ENCODE measurements at places on chromosomes 12 and 14.

DNA sequence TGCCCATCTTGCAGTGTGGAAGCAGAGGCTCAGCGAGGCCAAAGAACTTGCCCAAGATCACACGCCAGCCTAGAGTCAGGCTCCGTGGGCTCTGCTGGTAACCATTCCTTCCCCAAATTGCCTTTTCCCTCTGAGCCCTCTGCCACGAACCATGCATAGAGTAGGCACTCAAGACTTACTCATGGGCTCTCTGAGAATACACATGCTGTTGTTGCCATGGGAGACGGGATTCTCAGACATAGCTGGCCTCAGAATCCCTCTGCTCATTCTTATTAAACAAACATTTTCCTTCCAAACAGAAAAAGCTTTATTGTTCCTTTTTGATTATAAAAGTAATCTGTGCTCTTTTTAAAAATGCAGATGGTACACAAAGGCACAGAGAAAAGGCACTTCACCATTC is 52.5 kb upstream of the WSCD2 start:
- no peak for DNase-seq

DNA sequence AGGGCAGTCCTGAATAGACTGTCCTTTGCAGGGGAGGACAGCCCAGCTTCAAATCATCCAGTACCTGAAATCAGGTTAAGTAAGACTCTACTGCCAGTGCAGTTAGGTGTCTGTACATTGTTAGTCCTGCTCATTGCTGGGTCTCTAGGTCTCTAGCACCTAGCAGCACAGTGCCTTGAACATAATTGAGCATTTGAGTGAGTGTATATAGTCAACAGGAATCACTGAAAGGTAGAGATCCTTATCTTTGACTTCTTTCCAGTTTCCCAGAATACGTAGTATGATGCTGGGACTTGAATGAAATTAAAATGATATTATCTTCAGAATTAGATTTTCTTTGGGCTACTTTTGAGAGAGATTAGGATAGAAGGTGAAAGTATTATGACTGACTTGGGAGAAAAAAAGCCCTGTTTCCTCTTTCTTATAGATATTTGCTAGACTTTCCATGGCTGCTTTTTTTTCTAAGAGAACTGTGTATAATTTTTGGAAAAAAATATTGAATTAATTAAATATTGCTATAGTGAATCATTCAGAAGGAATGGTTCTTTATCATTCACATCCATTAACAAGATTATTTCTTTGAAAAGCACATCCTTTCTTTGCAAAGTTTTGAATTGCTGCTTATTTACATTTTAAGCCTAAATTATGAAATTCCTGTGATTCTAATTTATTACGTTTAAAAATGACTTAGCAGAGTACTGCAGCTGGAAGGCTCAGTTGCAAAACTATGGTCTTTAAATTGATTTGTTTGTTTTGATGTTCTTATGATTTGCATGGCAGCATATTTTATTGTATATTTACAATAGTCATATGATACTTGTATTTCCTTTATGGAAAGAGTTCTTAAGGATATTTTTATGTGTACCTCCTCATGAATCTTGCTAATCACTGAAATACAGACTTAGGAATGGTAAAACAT is 51.6 kb downstream of the PPP4R4 start:
- no peak for DNase-seq

GRCh38 chr12:67792185-67792584 is 143.6 kb downstream of the DYRK2 start:
- DNase-seq, result no peak

DNA sequence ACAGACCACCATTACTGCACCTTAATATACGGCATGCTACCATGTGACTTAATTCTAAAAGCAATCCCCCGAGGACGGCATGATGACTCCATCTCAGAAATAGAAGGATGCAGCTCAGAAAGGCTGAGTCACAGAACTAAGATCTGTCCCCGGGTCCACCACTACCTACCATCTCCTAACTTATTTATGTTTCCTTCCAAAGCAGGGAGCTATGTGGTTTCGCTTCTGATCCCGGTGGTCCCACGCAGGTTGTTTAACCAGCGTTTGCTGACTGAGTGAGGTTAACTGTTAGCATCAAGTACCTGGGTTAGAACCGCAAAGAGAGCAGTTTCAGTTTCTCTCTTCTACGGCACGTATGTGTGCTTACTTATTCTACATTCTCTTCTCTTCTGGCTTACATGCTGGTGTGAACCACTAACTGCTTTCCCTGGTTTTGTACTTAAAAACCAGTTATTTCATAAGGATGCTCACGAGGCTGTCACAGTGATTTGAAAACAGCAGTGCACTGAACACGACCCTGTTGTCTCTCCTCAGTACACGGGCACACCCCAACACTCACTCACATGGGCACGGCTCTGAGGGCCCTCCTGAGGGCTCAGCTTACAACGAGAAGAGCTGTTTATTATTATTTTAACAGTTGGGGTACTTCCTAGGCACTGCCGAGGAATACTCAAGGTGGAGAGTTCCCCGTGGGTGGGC is 66.7 kb downstream of the CCDC88C start:
- DNase-seq, result no peak

GRCh38 chr14:63996016-63996415 is 143.2 kb downstream of the SYNE2 start:
- DNase-seq, result no peak

- peak; percentile 55 for DNase-seq
These were observed at the start of gene CCND2 for GRCh38 chr12:4273652-4274395. CCND2 (plus strand) TSS chr12:4273762; CDS start chr12:4274041, 279 bp downstream.

DNA sequence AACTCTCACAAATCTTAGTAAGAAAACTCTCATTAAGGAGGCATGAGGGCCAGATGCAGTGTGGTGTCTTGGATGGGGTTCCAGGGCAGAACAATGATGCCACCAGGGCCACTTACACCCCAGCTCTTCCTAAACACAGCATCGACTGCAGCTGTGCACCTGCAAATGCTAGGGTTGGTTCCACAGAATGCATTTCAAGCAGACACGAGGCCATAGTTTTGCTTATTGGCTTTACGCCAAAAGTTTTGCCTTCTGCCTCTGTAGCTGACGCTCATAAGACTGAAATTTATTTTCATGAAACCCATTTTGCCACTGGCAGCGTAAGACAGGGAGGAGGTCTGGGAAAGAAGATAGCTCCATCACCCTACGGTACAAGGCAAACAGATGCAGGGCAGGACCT is 179.0 kb downstream of the RIMBP2 start:
- DNase-seq, result peak; percentile 29

DNA sequence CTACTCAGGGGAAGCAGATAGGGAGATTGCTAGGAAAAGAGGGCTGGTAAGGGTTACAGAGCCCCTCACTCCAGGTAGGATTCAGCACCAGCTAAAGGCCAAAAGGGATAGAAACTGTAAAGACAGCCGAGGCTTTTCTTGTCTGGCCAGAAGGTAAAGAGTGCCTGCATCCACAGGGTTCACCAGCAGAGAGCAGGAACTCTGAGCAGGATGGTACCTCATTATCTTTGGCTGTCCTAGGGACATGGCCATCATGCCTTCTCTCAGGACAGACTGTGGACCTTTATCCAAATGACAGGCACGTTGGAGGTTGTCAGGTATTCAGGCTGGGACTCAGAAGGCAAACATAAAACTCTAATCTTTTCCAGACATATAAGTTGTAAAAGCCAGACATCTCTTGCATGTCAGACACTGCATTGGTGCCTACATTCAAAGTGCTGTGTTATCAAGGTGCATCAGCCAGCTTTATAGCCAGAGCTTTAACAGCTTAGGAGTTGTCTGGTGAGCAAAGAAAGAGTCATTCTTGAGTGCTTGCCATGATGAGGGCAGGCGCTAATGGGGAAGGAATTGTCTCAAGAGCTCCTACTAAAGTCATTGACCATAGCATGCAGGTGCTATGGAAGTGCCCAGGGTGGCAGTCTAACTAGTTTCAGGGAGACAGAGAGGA is 89.5 kb downstream of the PELI2 start:
- no peak for DNase-seq

GRCh38 chr12:51430196-51430895 is 5.7 kb downstream of the SLC4A8 start:
- DNase-seq, result no peak

DNA sequence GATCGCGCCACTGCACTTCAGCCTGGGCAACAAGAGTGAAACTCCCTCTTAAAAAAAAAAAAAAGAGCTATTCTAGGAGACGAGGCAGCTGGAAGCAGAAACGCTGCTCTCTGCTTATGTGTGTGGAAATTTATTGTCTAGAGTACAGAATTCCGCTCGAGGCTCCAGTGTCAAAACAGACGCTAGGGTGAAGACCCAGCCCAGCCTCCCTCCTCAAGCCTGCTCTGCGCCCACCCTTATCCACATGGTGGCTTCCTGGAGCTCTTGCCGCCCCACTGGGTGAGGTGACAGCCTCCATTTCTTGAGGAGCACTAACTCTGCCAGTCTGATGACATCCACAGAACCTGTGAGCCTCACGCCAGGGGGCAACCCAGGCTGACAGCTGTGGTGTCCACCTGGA is 49.5 kb upstream of the DLK1 start:
- DNase-seq, result no peak

GRCh38 chr12:78864870-78865463 is 393 bp downstream of the SYT1 start:
- DNase-seq, result no peak

DNA sequence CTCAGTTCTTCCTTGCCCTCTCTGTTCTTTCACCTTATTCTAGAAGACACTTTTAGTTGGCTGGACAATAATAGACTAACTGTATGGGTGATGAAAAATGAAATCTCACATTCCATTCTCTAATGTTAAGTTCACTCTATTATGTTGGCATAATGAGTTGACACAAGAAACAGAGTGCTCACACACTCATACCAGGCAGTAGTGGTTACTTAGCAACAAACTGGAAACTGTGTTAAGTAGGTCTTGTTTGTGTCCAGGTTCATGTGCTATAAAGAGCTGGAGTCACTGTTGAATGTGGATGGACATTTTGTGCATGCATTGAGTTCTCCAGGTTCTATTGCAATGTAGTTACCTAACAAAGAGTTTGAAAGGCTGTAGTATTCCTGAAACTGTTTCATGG is 16.9 kb upstream of the PPP4R4 start:
- no peak for DNase-seq

DNA sequence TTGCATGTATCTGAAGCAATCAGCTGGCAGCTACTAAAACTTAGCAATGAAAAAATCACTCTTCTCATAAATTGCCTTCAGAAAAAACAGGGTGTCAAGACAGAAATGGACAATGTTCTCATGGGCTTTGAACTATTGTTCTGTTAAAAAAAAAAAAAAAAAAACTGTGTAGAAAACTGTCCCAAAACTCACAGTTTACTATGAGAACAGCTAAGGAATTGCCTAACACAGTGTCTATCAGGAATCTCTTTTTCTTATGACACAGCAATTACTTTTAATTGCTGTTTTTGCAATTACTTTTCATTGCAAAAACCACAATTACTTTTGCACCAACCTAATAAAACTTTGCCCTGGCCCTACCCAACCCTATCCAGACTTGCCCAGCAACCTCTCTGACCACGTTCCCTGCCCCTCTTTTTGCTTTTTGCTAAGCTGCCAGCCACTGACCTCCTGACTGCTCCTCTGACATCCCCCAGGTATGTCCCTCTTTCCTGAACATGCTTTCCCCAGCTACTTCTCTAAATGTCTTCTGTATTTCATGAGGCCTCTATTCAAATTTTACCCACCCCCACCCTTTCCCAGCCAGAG is 68.0 kb upstream of the SLCO1C1 start:
- no peak for DNase-seq

DNA sequence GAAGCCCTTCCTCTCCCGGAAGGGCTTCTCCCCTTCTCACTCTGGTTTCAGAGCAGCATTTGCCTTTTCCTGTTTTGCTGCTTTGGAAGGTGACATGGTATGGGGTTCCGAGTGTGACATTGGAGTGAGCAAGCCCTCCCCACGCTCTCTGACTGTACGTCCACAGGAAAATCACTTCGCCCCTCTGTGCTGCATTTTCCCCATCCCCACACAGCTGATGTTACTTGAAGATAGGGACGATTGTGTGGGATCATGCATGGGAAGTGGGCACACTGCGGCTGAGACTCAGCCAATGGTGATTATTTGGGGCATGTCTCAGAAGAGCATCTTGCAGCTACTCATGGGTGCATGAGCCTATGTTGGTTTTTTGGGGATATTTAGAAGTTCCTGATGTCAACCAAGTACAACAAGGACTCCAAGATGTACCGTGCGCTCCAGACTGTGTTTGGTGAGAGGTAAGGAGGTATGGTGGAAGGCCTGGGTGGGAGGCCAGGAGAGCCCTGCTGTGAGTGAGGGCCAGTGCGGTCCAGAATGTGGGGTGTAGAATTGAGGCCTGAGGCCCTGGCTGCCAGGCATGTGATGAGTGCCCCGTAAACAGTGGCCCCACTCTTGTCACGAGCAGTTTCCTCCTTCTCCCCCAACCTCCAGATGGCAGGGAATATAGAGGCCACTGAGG is 15.1 kb downstream of the CYP46A1 start:
- no peak for DNase-seq

GRCh38 chr12:27979145-27979544 is 6.6 kb upstream of the PTHLH start:
- DNase-seq, result no peak

DNA sequence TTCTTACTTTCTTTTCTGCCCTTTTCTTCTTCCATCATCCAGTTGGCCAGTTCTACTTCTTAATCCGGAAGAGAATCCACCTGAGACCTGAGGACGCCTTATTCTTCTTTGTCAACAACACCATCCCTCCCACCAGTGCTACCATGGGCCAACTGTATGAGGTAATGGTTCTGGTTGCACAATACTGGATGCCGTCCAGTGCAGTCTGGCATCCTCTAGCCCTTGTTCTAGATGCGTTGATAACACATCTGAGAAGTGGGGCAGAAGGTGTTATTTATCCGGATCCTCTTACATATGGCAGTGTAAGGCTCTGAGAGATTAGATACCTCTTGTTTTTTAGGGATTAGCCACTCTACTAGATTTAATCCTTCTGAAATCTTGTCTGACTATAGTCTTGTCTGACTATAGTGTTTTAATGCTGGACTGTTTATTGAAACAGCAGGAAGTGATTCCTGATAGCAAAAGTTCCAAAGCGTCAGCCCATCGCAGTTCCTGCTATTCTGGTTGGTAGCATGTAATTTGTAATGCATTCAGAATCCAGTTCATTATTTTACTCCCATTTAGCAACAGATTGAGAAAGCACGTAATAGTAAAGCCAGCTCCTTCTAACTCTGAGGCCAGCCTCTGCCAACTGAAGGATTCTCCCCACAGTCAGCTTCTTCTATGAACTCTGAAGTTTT is 7.9 kb downstream of the GABARAPL1 start:
- DNase-seq, result no peak

DNA sequence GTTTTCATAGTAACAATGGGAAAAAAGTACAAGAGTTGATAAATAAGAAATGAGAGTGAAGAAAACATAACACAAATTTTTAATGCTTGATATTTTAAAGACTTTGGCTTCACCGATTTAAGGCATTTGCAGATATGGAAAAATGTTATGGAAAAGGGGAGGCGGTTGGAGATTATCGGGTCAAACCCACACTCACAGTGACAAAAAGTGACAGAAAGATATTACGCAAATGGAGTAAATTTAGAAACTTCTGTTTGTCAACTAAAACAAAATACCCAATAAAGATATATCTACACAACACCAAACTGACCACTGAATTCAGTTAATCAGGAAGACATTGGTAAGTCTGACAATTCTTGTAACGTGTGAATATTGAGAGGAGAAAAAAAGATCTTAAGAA is 2.5 kb downstream of the PPP1R12A start:
- DNase-seq, result no peak

GRCh38 chr12:121334513-121335343 is 17.5 kb downstream of the ANAPC5 start:
- peak; percentile 50 for DNase-seq

All from NCI-H1105 (cell line).